Smooth muscle cell of bladder (primary cell): ENCODE measurements at places on chromosomes 7 and 10. TPM values are rescaled to one million over a fixed set of nuclear protein-coding genes. Genes with fewer than 3 reads are reported as not detected.

The ANKRD61 gene
- not detected in 2 replicates for total RNA-seq

The ADAP1 gene
- total RNA-seq = 9.1 and 9.2 TPM in 2 replicates

The CYP17A1 gene
- not detected in 2 replicates for total RNA-seq

The NXPH1 gene
- not detected in 2 replicates for total RNA-seq

The LIPN gene
- not detected in 2 replicates for total RNA-seq

The C10orf67 gene
- total RNA-seq = 0.14 TPM in 1 of 2 replicates, not detected in the other

The EPHB6 gene
- total RNA-seq = 0.65 and 2.6 TPM in 2 replicates

The TMEM72 gene
- total RNA-seq = not detected in 2 replicates

The PON3 gene
- not detected in 2 replicates for total RNA-seq

The PDAP1 gene
- total RNA-seq = 26.9 and 29.2 TPM in 2 replicates
